ENCODE measurements at places on chromosomes 11 and 22.

GRCh38 chr11:92890846-92891245 is 78.6 kb upstream of the MTNR1B start:
- no peak for DNase-seq

- DNase-seq = no peak
Measured at GRCh38 chr22:26898946-26899605, 241.7 kb downstream of the MIAT start.

DNA sequence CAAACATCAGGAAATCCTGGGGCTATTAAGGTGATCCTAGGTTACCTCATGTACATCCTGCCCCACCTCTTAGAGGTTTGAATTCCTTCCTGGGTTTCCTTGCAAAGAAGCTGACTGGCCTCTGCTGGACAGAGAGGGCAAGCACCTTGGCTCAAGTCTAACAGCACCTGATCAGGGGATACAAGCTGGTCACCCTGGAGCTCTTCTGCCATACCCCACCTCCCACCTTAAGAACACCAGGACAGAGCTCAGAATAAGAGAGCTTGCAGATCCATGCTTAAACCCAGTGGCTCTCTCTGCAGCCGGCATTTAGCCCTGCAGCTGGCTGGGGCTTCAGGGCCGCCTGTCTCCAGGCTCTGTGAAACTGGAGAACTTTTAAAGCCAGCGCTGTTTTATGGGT is 386.6 kb upstream of the NARS2 start:
- peak; percentile 9 for DNase-seq

GRCh38 chr11:30196400-30197206 is 34.2 kb upstream of the FSHB start:
- peak; percentile 42 for DNase-seq

- DNase-seq = no peak
Measured at GRCh38 chr22:27650572-27650971, 151.0 kb downstream of the MN1 start.

- DNase-seq = peak; percentile 29
Measured at GRCh38 chr22:41367680-41368542, 13.8 kb upstream of the TEF start.

- no peak for DNase-seq
Measured at GRCh38 chr11:113278481-113278880, 35.9 kb upstream of the TTC12 start.

DNA sequence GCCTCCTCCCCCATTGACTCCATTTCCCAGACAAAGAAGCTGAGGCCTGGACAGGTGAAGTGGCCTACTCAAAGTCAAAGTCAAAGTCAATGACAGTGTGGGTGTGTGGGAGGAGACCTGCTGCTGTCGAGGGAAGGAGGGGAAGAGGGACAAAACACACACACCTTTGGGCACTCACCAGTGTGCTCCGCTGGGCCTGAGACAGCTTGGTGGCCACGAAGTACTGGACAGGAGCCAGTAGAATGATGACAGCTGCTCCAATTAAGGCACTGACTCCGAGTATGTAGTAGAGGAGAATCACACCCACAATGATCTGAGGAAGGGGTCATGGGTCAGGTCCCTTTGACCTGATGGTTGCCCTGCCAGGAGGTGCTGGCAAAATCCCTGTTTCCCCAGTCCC is 33.6 kb downstream of the ABCC8 start:
- DNase-seq = no peak

- no peak for DNase-seq
Measured at GRCh38 chr22:41561788-41562187, 978 bp downstream of the CSDC2 start.

- peak; percentile 97 for DNase-seq
Measured at GRCh38 chr11:103609117-103610066, 427.0 kb upstream of the DDI1 start.

GRCh38 chr11:19931141-19931770 is 218.6 kb downstream of the NAV2 start:
- DNase-seq = peak; percentile 87

GRCh38 chr22:29658176-29658575 is 54.7 kb downstream of the NF2 start:
- DNase-seq = no peak

DNA sequence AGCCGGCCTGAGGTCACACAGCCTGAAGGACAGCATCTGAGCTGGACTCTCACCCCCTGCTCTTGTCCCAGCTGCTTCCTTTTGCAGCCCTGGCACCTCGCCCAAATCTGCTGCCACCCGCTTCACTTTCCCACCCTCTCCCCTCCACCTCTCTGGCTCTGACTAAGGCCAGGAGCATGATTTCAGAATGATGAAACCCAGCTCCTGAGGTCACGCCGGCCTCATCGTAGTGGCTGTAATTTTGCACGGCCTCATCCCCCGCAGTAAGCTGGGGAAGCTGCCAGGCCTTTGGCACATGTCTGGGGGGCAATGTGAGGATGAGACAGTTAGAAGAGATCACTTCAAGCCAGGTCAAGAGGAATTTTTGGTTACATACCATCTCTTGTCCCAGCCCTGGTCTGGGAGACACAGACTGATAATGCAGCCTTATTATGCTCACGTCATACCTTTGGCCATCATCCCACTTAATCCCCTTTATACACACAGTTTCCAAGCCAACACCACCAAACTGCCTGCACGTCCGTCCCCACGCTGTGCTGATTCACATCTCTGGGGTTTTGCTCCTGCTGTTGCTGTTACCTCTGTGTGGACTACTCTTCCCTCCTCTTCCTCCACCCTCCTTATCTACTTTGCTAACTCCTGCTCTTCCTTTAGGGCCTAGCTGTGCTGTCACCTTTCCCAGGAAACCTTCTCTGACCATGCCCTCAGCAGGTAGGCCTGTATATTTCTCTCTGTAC is 58.1 kb downstream of the CHRDL2 start:
- DNase-seq = peak; percentile 98

DNA sequence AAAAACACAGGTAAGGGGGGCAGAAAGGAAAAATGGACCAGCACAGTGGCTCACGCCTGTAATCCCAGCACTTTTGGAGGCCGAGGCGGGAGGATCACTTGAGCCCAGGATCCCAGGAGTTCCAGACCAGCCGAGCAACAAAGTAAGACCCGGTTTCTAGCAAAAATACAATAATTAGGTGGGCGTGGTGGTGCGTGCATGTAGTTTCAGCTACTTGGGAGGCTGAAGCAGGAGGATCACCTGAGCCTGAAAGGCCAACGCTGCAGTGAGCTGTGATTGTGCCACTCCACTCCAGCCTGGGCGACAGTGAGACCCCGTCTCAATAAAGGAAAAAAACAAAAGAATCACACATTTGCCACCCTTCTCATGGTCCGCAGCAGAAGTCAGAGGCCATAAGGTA is 519.4 kb downstream of the BRD1 start:
- DNase-seq = no peak

DNA sequence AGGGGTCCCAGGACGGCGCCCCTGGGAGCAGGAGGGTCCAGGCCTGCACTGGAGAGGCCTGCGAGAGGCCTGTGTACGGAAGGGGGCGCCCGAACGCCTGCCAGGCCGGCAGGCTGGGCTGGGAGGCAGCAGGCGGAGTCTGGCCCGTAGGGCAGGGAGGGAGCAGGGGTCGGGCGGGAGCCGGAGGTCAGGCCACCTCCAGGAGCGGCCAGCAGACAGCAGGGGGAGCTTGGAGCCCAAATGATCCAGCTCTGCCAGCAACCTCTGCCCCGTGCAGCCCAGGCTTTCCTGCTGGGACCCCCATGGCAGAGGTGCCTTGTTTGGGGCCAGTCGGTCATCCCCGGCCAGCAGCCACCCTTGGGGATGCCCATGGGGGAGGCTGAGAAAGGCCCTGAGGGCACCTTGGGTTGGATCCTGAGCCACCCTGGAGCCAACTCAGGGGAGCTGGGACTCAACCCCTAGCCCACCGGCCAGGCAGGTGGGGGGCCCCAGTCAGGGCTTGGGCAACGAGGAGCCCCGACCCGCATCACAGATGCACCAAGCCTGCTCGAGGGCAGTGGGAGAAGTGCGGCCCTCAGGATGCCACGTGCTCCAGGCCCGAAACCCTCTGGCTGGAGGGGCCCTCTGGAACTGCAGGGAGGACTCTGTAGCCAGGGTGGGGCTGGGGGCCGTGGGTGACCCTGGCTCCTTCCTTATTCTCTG is 9.6 kb upstream of the SYT8 start:
- no peak for DNase-seq

DNA sequence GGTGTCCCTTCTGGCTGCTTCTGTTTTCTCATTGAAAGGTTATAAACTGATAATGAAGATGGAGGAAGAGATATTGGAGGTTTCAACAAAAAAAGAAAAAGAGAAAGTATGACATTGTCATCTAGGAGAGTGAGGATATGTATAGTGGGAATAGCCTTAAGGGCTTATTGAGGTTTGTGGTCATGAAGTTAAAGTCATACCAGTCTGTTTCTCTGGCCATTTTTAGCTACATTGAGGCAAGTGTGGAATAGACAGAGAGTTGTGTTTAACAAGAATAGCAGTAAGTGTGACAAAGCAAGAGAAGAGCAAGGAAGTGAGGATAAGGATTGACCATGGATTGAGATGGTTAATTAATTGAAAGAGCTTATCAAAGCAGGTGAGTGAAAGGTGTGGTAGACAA is 110.4 kb downstream of the ELP4 start:
- no peak for DNase-seq

- DNase-seq = no peak
Measured at GRCh38 chr11:1553808-1554594, 18.1 kb downstream of the DUSP8 start.

DNA sequence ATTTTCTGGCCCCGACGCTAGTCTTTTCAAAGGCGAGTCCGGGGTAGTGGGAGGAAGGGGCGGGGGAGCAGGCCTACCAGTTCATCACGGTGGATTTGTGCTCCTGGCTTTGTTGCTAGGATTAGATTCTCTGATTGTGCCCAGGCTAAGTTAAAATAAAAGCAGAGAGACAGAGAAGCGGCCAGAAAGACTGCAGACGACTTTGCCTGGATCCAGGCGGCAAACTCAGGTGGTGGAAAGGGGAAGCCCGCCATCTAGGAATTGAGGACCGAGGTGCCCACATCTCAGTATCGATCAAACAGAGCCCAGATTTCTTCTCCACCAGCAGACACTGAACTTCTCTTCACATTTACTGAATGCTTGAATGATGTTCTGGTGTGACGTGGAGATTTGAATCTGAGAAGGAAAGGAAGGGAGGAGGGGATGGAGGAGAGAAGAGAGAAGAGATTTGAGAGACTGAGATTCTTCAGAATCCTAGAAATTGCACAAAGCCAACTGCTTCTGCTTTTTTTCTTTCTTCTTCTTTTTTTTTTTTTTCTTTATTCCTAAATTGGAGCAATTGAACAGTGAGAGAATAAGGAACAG is 2.7 kb downstream of the FAT3 start:
- DNase-seq = no peak

- DNase-seq = no peak
Measured at GRCh38 chr11:41116970-41117369, 342.5 kb downstream of the LRRC4C start.

DNA sequence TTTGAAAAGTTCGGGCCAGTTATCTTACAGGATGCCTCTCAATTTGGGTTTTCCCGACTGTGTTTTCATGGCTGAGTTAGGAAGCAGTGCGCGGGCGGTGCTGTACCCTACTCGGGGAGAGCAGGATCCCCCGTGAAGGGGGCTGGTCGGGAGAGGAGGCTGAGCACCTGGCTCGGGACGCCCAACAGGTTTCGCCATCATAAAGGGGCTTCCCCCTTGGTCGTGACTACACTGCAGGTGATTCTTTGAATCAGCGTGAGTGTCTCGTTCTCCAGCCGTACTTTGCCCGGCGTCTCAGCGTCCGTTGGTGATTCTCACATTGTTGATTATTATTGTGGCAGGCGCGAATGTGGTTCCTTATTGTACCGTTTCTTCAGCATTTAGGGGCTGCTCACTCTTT is 46.6 kb downstream of the ST14 start:
- DNase-seq = no peak

GRCh38 chr11:1150769-1151365 is 6.9 kb upstream of the MUC5AC start:
- DNase-seq = peak; percentile 2

DNA sequence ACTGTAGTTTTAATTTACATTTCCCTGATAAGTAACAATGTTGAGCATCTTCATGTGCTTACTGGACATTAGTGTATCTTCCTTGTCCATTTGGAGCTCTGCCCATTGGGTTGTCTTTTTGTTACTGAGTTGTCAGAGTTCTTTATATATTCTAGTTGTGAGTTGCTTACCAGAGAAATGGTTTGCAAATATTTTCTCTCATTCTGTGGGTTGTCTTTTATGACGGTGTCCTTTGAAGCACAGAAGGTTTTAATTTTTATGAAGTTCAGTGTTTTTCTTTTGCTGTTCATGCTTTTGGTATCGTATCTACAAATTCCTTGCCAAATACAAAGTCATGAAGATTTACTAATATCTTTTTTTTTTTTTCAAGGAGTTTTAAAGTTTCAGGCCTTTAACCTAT is 42.4 kb downstream of the ZBTB44 start:
- no peak for DNase-seq

- DNase-seq = peak; percentile 8
Measured at GRCh38 chr22:38069372-38070249, 12.4 kb downstream of the PICK1 start.

DNA sequence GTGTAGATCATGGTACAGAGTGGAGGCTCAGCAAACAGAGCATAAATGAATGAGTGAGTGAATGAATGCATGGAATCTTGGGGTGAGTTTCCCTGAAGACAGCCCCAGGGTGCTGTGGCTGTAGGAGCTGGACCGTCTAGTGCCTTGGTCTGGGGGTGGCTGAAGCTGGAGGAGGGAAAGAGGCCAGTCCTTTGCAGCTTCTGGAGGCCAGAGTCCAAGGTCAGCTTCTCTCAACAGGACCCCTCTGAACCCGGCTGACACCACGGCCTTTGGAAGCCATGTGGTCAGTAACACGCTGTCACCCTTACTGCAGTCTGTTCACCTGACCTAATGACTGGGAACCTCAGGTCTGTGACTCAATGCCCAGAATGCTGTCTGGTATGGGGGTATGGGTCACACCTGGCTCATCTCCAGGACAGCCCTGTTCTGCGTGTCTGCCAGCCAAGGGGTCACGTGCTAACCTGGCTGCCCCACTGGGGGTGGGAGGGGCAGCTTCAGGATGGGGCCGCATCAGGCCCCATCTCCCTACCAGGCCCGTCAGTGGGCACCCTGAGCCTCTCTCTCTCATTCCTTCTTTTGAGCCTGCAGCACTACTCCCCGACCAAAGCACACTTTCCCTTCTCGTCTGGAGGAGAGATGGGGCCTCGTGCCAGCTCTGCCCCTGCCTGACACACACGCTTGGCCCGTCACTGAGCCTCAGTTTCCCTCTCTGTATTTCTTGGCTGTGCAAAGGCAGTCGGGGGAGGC is 24.1 kb upstream of the CHKA start:
- DNase-seq = no peak

DNA sequence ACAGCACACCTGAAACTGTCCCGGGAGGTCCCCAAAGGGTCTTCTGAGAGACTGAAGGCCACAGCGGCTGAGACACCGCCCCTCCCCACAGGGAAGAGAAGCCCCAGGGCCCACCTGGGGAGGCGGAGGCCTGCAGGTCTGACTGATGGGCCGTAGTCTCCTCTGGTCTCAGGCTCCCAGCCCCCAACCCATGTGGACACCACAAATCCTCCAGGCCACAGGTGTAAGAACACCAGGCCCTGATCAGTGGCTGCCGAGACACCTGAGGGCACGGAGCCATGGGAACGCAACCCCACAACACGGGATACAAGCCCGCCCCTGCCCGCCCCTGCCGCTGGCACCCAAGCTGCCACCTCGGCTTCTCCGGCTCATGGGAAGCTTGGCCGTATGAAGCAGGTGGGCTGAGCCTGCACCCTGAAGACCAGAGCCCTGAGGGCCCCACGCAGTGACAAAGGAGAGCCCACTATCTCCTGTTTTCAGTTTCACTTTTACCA is 46.3 kb downstream of the BRD1 start:
- no peak for DNase-seq
